NCI-H460 (cell line): ENCODE measurements at places on chromosomes 6 and 20.

DNA sequence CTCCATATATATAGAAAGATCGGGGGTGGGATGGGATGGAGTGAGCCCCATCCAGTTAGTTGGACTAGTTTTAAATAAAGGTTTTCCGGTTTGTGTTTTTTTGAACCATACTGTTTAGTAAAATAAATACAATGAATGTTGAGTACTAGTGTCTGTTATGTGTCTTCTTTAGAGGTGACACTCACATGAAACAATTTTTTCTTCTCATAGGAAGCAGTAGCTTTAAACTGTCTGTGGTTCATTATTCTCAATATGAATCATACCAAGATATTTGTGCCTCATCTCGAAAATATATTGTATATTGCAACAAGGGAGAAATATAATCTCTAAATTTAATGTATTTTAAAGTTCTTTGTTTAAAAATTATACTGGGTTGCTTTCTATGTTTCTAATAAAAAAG lies 33.4 kb downstream of the HSF2 start:
- DNase-seq: no peak

DNA sequence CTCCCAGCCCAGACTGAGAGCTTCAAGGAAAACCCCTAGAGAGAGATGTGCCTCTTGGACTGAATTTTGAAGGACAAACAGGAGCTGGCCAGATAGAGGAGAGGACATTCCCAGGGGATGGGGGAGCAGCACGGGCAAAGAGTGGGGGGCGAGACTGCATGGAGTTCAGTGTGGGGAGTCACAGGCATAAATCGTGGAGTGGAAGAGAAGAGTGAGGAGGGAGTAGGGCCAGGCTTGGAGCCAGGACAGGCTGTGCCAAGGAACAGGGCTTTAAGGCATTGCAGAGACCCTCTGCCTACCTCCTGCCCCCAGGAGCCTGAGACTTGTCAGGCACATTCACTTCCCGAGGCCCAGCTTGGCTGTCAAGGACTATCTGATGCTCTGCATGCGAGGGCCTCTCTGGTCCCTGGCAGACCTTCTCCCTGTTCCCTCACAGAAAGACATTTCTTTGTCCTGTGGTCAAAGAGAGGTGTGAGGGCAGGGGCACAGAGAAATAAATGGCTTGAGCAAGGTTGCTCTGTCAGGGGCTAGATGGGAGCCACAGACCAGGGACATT lies 5.2 kb upstream of the SLC22A7 start:
- DNase-seq: no peak

- no peak for DNase-seq
Measured at GRCh38 chr6:115358616-115359015, 702.1 kb downstream of the FRK start.

DNA sequence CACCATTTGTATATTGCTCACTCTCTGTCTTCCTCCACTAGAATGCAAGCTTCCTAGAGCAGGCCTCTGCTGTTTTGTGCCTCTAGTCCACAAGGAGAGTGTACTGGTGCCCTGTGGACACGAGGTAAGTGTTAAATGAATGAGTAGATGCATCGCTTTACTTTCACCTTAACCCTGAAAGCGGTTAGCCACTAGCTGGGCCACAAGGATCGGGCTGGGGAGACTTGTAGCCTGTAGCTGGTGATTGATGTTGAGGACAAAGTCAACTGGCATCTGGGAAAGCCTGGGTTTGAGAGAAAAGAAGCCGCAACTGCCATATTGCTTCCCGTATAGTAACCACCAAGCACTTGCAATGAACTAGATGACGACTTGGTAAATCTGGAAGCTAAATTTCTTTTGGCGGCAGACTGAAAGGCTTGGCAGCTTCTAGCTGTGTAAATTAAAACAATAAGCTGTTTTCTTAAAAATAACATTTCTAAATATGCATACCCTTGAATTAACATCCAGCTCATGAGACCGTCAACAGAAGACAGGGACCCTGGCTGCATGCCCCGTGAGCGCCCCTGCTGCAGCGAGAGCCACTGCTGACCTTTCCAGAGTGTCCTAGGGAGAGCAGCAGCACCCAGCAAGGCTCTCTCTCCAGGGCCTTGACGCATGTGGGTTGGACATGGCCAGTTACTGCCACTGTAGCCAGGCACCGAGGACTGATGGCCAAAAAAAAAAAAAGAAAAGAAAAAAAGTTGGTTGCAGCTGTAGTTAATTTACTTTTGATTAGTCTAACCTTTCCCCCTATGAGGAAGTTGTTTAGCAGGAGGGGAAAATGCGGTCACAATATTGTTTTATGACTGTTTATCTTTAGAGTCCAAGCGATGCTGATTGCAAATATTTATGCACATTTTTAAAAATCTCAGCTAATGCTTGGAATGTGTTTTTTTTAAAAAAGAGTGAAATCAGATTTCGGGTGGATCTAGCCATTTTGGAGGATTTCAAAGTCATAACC lies 315.1 kb downstream of the TFAP2C start:
- no peak for DNase-seq

DNA sequence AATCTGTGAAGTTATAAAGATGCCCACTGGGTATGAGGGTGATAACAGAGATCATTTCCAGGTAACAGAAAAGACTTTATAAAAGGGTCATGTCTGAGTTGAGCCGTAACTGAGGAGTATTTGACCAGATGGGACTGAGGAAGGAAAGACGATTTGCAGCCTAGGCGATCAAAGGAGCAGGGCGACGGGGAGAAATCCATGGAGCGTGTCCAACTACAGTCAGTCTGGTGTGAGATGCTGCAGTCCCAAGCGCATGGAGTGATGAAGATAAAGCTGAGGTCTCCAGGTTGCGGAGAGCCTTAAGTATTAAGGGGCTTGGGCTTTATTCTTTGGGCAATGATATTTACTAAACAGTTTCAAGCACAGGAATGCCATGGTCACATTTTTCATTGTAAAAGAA lies 166.7 kb downstream of the PRKN start:
- DNase-seq: no peak

- DNase-seq: no peak
Measured at GRCh38 chr6:37779902-37780628, 39.5 kb upstream of the ZFAND3 start.

DNA sequence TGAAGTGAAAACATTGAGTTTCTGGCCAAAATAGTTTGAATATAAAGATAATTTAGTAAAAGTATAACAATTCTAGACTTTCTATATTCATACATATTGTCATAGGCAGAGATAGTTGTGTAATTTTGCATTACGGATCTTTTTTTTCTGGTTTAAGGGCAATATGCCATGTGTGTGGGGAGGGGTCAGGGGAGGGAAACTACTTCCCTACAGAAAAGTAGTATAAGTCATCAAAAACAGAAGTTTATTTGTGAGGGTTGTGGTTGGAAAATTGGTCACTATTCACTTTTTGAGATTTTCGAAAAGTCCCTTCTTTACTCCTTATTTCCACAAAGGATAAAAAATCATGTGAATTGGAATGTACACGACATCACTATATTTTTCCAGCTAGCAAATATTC lies 288.2 kb upstream of the PREP start:
- DNase-seq: no peak

- DNase-seq: no peak
Measured at GRCh38 chr6:53858196-53858595, 63.4 kb downstream of the LRRC1 start.

GRCh38 chr6:101509536-101509935 lies 116.0 kb downstream of the GRIK2 start:
- DNase-seq: no peak

DNA sequence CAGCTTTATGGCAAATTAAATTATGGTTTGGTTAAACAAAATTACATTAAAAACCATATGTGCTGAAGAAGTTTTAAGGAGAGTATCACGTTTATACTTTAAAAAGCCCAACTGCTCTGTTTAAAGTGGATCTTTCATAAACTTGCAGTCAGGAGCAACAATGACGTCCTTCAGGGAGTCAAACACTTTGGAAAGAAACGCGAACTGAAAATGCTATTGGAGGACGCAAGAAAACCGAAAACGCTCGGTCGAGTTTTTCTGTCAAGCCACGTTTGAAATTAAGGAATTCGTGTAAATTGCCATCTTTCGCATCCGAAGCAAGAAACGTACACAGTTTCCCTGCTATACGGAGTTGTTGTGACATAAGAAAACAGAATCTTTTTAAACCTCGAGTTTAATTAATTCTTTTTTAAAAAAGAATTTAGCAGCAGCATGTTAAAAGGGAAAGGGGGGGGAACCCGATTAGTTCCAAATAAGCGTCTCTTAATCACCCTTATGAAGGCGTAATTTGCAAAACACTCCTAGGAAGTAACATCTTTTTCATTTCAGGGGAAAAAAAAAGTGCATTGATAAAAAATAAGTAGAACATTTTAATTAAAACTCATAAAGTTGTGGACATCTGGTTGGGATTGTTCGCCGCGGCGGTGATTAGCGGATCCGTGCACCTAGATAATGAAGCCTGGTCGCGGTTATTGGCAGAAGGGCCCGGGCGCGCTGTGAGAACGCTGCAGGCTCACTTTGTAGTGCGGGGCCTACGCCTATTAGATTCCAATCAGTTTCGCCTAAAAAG lies 295.4 kb downstream of the TFAP2C start:
- no peak for DNase-seq

GRCh38 chr6:11384531-11385309 lies 152.3 kb upstream of the NEDD9 start:
- DNase-seq: no peak

GRCh38 chr6:117118490-117118889 lies 146.9 kb upstream of the VGLL2 start:
- DNase-seq: no peak

DNA sequence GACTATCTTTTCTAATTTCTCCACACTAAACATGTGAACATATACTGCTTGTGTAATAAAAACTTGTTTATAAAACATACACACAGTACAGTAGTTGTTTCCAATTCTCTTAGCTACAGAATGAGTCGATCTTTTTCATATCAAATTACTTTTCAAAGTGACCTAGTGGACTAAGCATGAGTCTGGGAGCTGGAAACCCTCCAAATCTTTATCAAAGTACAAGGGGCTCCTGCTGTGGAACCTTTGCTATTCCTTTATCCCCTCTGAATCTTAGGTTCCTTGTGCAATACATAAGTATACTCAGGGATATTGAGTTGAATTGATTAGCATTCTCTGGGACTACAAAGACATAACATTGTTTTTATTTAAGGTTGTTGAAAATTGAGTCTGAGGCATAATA lies 48.7 kb upstream of the TAB2 start:
- DNase-seq: no peak

GRCh38 chr6:31092769-31093505 lies 19.4 kb downstream of the C6orf15 start:
- no peak for DNase-seq

DNA sequence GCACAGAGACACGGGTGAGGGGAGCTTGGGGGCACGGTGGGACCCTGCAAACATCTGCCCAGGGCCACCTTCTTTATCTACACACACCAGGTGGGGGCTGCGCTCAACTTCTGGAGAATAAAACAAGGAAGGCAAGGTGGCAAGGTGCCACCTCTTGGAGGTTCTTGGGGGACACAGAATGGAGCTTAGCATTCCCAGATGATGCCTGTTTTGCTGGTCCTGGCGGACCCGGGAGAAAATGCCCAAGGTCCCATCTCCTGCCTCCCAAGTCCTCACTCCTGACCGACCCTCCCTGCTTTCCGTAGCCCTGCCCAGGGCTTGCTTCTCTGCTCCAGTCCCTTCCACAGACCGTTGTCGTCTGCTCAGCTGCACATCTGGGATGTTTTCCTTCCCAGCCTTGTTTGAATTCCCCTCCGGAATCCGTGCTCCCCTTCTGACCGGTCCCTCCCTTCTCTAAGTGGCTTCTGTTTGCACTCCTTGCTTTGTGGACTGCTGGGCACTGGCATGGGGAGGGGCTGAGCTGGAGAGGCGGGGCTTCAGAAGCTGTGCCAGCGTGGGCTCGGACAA lies 13.1 kb downstream of the ITPR3 start:
- no peak for DNase-seq

- DNase-seq: no peak
Measured at GRCh38 chr6:43199912-43200311, 17.9 kb downstream of the CUL9 start.

GRCh38 chr6:91482498-91482897 lies 895.6 kb upstream of the MAP3K7 start:
- DNase-seq: no peak

GRCh38 chr6:153563001-153563400 lies 431.9 kb upstream of the RGS17 start:
- DNase-seq: no peak

- DNase-seq: no peak
Measured at GRCh38 chr6:37095997-37096396, 74.0 kb upstream of the PIM1 start.

DNA sequence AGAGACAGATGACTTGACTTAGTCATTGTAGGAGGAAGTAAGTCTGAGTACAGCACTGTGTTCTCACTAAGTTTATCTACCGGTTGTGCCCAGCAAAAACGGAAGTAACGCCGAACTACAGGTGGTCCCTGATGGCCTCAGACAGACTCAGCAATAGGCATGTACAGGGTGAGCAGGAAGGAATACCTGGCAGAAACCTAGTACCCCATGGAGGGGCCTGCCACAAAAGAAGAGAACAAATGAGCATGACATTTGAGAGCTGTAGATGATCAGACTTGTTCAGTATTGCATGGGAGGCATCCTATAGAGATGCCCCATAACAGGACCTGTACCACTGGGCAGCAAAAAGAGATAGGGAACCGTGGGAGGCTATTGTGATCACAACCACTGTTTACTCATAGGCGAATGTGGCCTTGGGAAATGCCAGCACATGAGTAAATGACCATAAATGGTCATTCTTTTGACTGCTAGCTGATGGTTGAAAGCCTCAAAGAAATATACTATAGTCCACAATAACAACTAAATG lies 106.4 kb upstream of the TAB2 start:
- no peak for DNase-seq

- no peak for DNase-seq
Measured at GRCh38 chr6:51479296-51479695, 608.1 kb downstream of the PKHD1 start.

DNA sequence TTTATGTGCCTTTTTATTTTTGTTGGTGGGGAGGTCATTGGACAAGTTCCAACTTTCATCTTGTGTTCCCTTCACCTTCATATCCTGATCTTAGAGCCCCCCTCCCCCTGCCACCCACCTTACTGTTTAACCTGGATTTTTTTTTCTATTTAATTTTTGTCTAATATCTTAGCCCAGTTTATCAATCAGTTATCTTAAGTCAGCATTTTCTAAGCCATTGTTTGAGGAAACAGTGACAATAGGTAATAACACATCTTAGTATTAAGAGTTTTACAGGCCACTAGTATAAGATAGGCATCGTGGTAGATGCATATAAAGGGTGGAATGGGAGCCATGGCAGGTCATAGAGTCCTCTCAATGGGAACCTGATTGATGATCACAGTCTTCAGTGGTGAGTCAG lies 2.4 kb downstream of the ABT1 start:
- DNase-seq: no peak

GRCh38 chr20:11248687-11249638 lies 575.2 kb upstream of the JAG1 start:
- DNase-seq: no peak

DNA sequence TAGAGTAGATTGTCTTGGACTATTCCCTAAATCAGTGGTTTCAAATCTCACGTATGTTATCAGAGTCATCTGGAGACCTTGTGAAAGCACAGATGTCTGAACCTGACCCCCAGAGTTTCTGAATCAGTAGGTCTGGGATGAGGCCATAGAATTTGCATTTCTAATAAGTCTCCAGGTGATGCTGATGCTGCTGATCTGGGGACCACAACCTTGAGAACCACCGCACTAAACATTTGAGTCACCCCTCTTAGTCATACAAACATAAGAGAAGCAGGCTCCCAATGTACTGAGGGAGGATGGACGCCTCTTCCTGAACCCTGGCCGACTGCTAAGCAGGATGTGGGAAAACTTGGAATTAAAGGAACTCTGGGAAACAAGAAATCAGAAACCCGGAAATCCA lies 187.8 kb upstream of the PRDM1 start:
- DNase-seq: no peak

GRCh38 chr6:130417951-130418350 lies 52.1 kb downstream of the TMEM200A start:
- no peak for DNase-seq
